Umbilical cord (tissue), 2 donors: ENCODE measurements at places on chromosomes 12 and 14.

DNA sequence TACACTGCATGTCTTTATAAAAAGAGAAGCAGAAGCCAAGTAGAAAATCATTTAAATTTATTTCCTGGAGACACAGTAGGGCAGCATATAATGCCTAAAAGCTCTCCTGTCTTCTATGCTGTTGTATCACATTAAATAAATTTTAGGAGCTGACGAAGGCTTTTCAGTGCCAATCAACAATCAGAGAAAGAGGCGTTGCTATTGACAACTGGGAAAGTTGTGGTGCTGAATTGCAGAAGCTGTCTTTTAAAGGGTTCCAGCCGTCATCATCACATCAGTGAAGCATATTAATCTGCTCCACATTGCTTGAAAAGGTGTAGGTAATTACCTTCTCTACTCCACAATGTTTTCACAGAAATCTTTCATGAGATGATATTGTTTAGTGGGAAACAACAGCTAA is 103.9 kb downstream of the FSCB start:
- no peak for DNase-seq

GRCh38 chr12:39074063-39074462 is 168.7 kb upstream of the CPNE8 start:
- no peak for DNase-seq

- no peak for DNase-seq
These were observed 50.5 kb downstream of the SSH1 start for GRCh38 chr12:108806921-108807320.

GRCh38 chr14:32011225-32011624 is 65.9 kb upstream of the ARHGAP5 start:
- DNase-seq = no peak

GRCh38 chr12:94186278-94187241 is 38.2 kb downstream of the PLXNC1 start:
- peak; percentile 75 for DNase-seq

- DNase-seq = peak; percentile 68
These were observed 47.0 kb upstream of the LGR5 start for GRCh38 chr12:71392521-71393145.

- DNase-seq = no peak
These were observed 415.8 kb downstream of the TMTC2 start for GRCh38 chr12:83102499-83102898.

GRCh38 chr12:129193263-129193871 is 340.1 kb downstream of the GLT1D1 start:
- no peak for DNase-seq

DNA sequence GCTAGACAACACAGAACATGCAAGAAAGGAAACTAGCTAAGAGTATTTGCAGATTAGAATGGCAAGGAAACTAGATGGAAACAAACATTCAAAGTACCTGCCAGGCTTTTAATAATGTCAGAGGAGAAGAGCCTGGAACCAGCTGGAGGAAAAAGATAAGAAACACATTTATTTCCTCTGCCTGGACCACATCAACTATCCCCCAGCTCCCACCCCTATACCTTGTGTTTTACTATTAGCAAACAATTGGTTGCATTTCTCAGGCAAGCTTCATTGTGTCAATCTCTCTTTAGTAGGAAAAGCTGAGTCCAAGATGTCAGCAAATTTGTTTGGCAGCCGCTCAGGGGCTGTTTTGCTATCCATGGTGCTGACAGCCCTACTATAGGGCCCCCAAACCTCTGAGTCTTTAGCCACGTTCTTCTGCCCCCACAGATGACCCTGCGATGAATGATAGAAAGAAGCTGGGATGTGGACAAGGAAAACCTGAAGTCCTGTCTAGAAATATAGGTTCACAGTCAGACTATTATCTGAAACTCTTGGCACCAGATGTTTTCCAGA is 11.6 kb upstream of the SYNDIG1L start:
- DNase-seq = no peak

DNA sequence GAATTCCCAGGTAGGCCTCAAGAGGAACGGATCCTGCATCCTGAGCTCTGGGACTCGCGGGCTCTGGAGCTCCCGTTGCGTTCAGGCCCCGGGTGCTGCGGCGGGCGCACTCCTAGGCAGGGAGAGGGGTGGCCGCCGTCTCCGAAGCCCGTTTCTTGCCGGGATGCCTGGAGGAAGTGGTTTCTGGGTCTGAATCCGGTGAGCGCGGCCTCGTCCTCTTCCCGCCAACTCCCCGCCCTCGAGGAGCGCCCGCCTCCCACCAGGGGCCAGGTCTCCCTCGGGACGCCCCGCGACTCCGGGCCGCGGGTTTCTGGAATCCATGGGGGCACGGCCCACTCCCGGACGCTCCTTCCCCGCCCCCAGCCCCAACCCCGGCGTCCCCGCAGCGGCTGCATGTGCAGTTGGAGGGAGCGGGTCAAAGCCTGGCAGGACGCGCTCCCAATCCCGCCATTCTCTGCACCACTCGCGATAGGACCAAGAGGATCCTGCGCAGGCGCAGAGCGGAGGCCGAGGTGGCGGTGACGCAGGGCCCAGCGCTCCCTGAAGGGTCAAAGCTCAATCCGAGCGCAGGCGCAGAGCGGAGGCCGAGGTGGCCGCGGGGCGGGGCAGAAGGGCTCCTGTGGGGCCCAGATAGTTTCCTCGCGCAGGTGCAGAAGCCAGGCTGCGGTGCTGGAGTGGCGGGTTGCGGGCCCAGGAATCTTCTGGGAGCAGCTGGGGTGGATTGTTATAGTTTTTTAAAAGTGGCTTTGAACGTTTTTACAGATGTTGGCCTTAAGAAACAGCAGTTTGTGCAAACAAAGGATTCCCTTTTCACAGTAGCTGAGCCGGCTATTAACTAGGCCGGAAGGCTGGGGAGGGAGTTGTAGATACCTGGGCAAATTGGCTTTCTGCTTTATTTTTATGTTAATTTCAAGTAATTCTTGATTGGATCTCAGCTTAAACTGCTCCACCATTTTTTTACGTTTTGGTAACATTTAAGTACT is 796.4 kb downstream of the AACS start:
- DNase-seq = peak; percentile 24

DNA sequence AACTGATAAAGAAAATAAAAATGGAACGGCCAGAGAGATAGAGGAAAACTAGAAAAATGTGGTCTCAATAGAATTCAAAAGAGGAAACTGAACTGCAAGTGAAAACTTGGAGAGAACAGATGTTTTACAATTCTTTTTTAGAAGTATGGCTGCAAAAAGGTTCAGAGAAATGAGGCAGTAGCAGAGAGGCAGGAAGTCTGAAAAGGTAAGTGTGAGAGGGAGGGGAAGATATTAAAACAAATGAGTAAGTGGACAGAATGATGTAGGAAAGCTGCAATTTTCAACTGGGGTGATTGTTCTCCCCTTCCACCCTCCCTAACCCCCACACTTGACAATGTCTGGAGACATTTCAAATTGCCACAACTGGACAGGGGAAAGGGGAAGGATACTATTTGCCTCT is 12.9 kb downstream of the BTBD7 start:
- no peak for DNase-seq

DNA sequence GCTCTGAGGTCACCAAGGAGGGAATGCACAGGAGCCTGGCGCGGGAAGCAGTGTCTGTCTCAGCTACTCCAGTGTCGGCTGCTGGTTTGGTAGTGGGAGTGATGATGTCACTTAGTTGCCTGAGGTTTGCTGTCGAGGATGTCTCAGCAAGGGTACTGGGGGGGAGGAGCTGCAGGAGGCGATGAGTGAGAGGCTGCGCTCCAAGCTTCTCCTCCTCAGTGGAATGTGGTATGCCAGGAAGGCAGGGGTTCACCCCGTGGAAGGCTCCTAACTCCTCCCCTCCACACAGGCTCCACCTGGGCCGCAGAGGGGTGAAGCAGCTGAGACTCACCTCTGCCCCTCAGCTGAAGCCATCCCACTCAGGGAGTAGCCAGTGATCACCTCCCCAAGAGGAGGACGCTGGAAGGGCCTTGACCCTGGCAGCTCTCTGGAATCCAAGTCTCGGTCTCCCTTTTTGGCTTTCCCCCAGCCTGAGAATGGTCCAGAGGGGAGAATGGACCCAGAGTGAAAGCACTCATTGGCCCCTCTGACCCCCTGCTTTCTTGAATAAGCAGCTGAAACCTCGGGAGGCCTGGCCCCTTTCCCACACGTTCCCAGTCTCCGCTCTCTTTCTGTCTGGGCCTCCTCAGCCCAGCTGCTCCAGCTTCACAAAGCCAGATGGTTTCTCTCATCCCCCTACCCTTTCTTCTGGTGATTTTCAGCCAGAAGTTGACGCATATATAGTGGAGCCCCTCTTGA is 178.9 kb upstream of the FKBP4 start:
- DNase-seq = no peak

GRCh38 chr12:121240484-121241101 is 30.7 kb downstream of the P2RX4 start:
- peak; percentile 73 for DNase-seq
